ENCODE measurements at places on chromosomes 13 and 19. TPM values are rescaled to one million over a fixed set of nuclear protein-coding genes. Genes with fewer than 3 reads are reported as not detected.

GPC6 gene
- 92.8 TPM for total RNA-seq

SELENOV gene
- total RNA-seq: 0.50 TPM

SWSAP1 gene
- total RNA-seq: 3.1 TPM

CYP2F1 gene
- not detected for total RNA-seq

CYP2A7 gene
- total RNA-seq: not detected

LIG4 gene
- 18.8 TPM for total RNA-seq

PSG7 gene
- total RNA-seq: not detected

SLC7A10 gene
- total RNA-seq: 4.5 TPM

CALR gene
- 1,442 TPM for total RNA-seq

OR10H1 gene
- total RNA-seq: not detected

BRSK1 gene
- total RNA-seq: 3.3 TPM

CKAP2 gene
- 20.7 TPM for total RNA-seq

TUBA3C gene
- total RNA-seq: not detected

FNDC3A gene
- 73.5 TPM for total RNA-seq

GAPDHS gene
- total RNA-seq: not detected

HPN gene
- 162 TPM for total RNA-seq

ZNF675 gene
- total RNA-seq: 16.5 TPM

F10 gene
- 127 TPM for total RNA-seq

FCHO1 gene
- total RNA-seq: 2.1 TPM

IGFL3 gene
- total RNA-seq: 2.1 TPM

ZNF561 gene
- total RNA-seq: 52.8 TPM

PPP1R15A gene
- total RNA-seq: 83.1 TPM

KLK5 gene
- not detected for total RNA-seq

NTN5 gene
- total RNA-seq: 0.08 TPM

PTPRS gene
- total RNA-seq: 39.1 TPM

UPK1A gene
- total RNA-seq: 3.6 TPM

SNRNP70 gene
- total RNA-seq: 190 TPM

SPTBN4 gene
- total RNA-seq: 0.67 TPM

TNNI3 gene
- total RNA-seq: 1.4 TPM

ZNF628 gene
- 4.7 TPM for total RNA-seq

PSG2 gene
- not detected for total RNA-seq

ZMYM5 gene
- total RNA-seq: 17.1 TPM

PLVAP gene
- 1.4 TPM for total RNA-seq

POSTN gene
- 178 TPM for total RNA-seq

CBY2 gene
- total RNA-seq: not detected

DLL3 gene
- total RNA-seq: 0.16 TPM

GPR183 gene
- 5.2 TPM for total RNA-seq

KLHL1 gene
- total RNA-seq: 0.96 TPM

ZNF823 gene
- total RNA-seq: 13.9 TPM

Data from hepatocyte (in vitro differentiated cells).